NCI-H2227 treated with DMSO at 0.1 percent for 48 hours (cell line): ENCODE measurements at places on chromosomes 5 and 9.

GRCh38 chr9:123267481-123268198 lies 746 bp downstream of the STRBP start:
- no peak for DNase-seq

DNA sequence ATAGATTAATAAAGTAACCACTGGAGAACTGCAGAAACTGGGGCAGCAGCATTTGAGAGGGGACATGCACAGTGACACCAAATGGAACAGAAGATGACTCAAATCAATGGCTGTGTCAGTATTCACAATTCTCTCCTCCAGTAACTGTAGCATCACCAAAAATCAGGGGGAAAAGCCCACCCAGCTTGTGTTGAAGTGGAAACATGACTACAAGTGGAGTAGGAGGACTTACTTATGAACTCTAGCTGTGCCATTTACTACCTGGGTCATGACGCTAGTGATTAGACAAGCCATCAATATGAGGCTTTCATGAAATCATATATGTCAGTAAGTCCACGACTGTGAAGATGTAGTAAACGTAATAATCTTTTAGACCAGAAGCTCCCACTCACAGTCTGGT lies 199.8 kb upstream of the PTGER4 start:
- no peak for DNase-seq

- no peak for DNase-seq
Measured at GRCh38 chr9:70830618-70831017, 290.8 kb downstream of the TRPM3 start.

GRCh38 chr5:107665036-107665570 lies 5.6 kb downstream of the EFNA5 start:
- no peak for DNase-seq

- DNase-seq: no peak
Measured at GRCh38 chr9:132341177-132341840, 13.5 kb downstream of the SETX start.

- no peak for DNase-seq
Measured at GRCh38 chr5:127649018-127649439, at the start of gene CTXN3. TSS of gene CTXN3 (plus strand) at chr5:127649082. CDS start at chr5:127657522, 8,440 bp downstream.
